ENCODE measurements at places on chromosomes 13 and 19.

DNA sequence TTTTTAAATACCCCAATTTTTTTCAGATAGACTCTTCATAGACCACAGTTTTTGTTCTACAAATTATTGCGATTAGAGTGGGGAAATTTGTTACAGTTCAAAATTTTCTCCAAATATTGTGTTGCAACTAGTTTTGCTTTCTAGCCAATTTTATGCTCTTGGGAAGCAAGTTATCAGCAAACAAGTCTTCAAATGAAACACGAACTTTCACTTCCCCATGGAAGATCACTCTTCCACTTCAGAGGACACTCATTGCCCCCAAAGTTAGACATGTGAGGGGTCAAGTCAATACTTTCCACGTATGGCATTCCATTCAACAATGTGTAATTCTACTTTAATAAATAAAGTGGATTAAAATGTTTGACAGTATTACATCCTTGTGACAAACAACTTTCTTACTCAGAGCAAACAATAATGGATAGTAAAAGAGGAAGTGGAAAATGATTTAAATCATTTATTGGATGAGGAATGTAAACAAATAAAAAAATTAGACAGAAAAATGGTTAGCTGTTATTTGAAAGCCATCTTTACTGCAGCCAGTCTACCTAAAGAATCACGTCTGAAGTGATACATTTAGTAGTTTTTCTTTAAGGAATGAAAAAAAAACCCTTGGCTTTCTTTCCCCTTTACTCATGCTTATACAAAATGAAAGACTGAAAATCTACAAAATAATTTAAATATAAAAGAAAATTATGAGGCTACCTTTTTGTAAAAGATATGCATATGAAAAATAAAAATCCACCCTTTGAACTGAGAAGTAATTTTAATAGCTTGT lies 41.2 kb upstream of the TNFSF11 start:
- DNase-seq, result no peak

- no peak for DNase-seq
Measured at GRCh38 chr19:5131031-5131505, 162.2 kb downstream of the KDM4B start.

- DNase-seq, result no peak
Measured at GRCh38 chr19:47740866-47741519, 4.4 kb upstream of the NOP53 start.

- DNase-seq, result no peak
Measured at GRCh38 chr13:27347211-27347772, 76.7 kb downstream of the RASL11A start.

- DNase-seq, result no peak
Measured at GRCh38 chr13:103222683-103223082, 156.5 kb upstream of the SLC10A2 start.

Data from stimulated activated CD4-positive, alpha-beta T cell treated with anti-CD3 and anti-CD28 coated beads, Interleukin-1b, Interleukin-23, amount 100 ng/mL, for 48 hours (primary cell).